ENCODE measurements at places on chromosomes 3 and 15.

DNA sequence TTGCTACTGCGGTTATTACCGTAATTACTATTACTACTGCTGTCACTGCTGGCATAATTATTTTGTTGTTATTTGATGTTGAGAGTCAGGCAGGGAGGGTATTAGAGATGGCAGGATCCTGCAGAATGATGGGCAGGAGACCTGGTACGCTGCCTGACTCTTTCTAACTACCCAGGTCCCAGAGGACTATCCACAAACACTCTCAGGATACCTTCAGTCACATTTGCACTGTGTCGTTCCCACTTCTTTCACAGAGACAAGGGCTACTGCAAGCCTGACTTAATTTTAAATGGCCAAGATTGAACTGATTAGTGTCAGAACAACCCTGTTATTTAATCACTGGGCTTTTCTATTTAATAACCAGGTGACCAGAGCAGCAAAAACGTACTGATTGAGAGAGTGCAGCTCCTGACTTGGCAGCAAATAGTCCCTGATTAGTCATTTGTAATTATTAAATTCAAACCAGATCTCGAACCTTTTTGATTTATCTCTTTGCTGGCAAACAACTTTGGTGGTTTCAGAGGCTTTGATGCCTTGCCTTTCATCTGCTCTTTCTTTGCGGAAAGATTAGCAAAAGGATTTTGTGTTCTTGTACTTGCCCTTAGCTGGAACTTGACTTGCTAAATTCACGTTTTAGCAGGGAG is 88.8 kb upstream of the ARHGEF3 start:
- DNase-seq, result no peak

DNA sequence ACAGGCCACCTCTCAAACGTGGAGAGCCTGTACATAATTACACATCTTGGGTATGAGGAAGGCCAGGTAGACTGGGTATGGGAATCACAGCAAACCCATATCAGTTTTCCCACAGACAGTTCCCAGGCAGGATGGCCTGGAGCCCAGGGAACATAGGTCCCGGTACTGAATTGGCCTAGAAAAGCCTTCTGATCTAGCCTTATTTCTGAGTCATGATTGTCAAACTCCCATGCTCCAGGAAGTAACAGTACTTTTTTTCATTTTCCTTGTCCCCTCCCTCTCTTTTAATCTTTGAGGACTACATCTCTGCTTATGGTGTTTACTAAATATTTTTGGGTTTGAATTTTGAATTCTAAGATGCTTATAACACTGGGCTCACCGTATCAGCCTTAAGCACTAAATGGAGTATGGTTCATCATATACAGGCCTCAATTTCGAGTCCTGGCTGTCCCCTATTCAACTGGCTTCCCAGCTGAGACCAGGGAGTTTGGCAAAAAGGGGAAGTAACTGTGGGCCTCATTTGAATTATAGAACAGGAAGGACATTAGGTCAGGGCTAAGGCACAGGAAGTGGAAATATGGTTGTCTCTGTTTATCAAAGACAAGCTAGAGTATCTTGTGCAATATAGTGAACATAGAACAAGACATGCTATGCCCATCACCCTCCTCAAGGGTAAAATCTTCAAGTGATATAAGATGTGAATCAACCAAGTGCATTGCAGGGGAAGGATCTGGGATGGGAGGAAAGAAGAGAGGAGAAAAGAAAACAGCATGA is 494.6 kb downstream of the NTRK3 start:
- DNase-seq, result no peak

- DNase-seq, result no peak
Measured at GRCh38 chr15:39327005-39327730, 253.7 kb upstream of the THBS1 start.

DNA sequence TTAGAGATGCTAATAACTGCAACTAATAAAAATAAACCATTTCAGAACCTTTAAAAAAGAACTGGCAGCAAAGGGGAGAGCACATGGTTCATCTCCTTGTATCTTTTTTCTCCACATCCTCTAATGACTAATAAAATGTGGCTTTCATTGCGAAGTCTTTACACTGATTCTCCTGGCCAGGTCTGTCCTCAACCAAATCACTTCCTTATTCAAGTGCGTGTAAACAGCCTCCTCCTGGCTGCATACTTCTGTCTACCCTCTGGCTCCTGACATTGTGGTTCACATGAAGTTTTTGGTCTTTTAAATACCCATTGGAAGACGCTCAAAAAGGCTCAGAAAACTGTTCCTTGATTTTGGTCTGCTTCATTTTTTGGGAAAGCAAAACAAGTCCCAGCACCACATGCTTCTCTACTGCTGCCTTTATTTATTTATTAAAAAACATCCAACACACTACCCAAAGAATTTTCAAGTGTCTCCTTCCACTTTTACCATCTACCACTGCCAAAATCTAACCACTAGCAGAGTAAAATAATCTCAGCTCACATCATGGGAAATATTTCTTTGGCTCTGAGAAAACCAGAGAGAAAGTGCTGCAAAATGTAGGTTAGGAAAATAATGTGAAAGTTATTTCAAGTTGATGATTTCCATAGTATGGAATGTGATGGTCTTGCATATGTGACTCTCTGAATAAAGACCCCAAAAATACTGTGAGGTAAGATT is 85.1 kb downstream of the EFL1 start:
- DNase-seq, result no peak

DNA sequence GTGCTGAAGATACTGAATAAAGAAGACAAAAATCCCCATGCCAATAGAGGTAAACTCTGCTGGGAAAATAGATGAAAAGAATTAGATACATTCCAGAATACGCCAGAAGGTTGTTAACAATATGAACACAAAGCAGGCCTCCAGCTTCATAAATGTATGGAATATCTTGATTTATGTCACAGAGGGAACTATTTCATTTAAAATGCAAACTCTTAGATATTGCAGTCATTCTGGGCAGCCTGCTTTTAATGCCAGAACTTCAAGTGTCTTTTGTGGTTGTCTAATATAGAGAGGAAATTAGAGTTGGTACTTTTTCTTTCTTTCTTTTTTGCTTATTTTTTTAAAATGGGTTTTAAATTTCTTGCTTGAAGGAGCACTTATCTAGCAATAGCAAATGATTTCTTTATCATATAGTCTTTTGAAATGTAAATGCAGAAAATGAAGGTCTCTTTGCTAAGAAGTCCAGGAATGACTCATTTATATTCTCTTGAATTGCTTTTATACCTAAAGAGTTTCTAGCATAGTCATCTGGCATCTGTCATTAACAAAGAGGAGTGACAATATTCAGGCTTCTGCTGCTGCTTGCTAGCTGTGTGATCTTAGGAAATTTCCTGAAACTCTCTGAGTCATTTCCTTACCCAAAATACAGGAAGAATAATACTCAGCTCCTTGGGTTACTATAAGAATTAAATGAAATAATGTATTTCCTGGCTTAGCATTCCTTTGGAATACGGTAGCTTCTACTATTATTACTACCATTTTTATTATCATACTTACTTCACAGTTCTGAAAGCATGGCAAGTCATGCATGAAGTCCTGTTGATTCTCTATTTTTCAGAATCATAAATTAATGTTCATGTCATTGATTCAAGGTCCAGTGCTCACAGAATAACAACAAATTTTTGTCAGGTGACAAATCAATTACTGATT is 527.6 kb downstream of the DIPK2A start:
- no peak for DNase-seq

DNA sequence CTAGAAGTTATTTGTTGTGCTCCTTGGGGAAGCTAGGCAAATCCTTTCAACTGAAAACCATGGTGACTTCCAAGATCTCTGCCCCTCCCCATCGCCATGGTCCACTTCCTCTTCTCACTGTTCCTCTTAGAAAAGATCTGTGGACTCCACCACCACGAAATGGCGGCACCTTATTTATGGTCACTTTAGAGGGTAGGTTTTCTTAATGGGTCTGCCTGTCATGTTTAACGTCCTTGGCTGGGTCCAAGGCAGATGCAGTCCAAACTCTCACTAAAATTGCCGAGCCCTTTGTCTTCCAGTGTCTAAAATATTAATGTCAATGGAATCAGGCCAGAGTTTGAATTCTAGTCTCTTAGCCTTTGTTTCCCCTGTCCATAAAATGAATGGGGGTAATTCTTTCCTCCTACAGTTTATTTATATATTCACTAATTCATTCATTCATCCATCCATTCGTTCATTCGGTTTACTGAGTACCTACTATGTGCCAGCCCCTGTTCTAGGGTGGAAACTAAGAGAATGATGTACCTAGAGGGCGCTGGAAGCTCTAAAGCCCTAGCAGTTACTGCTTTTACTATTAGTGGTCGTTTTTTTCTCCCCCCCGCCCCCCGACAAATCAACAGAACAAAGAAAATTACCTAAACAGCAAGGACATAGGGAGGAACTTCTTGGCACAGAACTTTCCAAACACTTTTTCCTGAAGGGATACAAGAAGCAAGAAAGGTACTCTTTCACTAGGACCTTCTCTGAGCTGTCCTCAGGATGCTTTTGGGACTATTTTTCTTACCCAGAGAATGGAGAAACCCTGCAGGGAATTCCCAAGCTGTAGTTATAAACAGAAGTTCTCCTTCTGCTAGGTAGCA is 657 bp downstream of the PATL2 start:
- DNase-seq, result no peak

- DNase-seq, result no peak
Measured at GRCh38 chr3:112474796-112475195, 24.5 kb downstream of the BTLA start.

GRCh38 chr3:67415511-67415910 is 238.9 kb downstream of the SUCLG2 start:
- no peak for DNase-seq

DNA sequence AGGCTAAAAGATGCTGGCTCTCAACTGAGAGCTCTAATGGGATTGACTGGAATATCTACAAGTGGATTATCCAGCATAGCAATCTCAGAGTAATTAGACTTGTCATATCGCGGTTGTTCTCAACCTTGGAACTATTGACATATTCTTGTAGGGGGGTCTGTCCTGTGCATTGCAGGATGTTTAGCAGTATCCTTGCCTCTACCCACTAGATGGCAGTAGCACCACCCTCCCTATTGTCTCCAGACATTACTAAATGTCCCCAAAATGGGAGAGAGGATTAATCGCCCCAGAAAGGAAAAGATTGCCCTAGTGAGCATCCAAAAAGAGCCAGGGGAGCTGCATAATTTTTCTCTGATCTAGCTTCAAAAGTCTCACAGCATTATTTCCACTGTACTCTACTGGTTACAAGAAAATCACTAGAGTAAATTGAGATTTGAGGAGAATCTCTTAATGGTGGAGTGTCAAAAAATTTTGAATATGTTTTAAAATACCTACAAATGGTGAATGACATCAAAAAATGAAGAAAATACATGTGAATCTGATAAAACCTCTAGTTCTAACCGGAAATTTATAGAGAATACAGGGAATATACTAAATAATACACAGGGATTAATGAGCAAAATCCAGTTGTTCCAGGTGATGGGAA is 388.2 kb upstream of the AGTR1 start:
- DNase-seq, result no peak

DNA sequence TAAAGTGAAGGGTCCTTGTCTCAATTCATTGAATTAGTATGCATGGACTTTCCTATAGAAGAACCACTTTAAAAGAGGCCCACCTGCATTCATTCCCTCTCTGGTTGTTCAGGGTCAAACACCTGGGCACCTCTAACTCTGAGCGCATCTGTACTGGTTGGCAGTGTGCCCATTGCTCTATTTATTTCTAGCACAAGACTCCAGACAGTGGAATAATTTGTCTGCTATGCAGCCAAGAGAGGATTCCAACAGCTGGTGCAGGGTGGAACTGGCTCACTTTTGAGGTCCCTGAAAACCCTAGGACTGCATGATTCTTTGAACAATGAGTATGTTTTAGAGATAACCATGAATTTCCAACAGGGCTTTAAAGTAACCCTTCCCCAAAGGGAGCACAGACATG is 57.9 kb downstream of the CCDC33 start:
- no peak for DNase-seq

DNA sequence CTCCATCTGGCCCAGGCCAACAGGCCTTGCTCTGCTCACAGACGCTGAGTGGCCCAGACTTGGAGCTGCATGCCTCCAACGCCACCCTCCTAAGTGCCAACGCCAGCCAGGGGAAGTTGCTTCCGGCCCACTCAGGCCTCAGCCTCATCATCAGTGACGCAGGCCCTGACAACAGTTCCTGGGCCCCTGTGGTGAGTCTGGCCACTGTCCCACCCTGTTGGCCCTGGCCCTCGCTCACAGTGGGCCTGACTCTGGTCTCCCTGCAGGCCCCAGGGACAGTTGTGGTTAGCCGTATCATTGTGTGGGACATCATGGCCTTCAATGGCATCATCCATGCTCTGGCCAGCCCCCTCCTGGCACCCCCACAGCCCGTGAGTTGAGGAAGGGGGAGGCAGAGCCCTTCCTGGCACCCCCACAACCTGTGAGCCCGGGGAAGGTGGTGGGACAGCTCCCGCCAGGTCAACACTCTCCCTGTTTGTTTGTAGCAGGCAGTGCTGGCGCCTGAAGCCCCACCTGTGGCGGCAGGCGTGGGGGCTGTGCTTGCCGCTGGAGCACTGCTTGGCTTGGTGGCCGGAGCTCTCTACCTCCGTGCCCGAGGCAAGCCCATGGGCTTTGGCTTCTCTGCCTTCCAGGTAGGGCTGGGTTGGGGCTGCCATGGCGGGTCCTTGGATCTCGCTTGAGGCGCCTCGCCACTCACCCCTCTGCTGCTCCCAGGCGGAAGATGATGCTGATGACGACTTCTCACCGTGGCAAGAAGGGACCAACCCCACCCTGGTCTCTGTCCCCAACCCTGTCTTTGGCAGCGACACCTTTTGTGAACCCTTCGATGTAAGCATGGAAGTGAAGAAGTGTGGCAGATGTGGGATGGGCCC is 10.0 kb downstream of the NT5DC2 start:
- DNase-seq, result no peak

DNA sequence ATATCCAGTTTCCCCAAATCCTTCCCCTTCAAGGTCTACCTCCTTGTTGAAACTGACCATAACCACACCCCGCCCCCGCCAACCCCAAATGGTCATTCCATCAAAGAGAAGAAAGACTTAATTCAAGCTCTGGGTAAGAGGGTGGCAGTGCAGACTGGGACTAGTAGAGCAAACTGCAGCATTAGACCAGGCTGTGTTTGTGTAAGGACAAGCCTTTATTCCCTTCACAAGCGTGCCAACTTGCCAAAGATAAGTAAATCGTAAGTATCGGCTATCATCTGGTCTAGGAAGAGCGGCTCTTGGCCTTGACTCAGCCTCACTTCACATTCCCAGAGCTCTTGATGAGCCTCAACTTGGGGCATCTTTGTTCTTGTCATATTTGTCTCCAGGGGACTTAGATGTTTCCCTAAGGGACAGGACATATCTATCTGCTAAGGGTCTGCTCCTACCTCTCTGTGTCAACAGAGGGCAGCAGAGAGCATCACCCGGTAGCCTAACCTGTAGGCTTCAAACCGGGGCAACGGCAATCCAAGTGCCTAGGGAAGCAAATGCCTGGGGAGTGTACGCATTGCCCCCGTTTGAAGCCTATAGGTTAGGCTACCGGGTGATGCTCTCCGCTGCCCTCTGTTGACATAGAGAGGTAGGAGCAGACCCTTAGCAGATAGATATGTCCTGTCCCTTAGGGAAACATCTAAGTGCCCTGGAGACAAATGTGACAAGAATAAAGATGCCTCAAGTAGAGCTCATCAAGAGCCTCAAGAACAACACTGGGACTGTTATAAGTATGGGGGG is 8.9 kb upstream of the MAP3K13 start:
- DNase-seq, result peak; percentile 37
